SW 1271 (cell line): ENCODE measurements at places on chromosomes 5 and 9.

DNA sequence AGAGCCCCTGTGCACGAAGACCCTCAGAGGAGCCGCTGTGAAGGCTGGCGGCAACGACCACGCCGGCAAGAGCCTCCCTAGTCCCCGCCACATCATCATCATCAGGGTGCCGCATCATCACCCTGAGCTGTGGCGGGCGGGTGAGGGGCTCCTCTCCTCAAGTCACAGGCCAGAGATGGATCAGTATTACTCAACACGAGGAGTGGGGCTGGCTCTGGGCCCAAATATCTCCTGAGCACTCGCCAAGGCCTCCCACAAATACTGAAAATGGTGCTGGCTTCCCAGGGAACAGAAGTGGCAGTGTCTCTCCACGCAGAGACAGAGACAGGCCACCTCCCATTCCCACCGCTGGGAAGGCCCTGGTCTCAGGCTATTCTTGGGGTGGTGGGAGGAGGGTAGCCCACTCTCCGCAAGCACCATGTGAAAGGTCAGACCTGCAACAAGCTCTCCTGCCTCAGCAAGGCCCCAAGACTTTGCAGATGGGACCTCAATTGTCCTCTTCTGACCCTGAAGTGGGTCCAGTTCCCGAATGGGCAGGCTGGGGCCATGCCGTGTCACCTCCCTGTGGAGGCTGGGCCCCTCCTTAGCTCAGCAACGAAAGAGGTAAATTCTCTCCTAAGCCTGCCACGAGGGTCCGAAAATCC, 39.3 kb upstream of the ZNF354A start:
- no peak for DNase-seq

DNA sequence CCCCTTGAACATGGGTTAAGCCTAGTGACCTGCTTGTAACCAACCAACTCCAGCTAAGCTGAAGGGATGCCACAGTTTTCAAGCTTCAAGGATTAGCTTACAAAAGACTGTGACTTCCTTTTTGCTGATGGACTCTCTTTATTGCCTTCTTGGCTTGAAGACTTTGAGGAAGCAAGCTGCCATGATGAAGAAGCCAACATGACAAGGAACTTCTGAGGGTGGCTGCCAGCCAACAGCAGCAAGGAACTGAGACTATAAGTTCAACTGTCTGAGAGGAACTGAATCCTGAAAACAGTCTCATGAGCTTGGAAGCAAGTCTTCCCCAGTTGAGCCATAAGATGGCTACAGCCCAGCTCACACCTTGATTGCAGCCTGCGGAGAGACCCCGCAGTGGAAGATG, 116.1 kb upstream of the TAF11L2 start:
- no peak for DNase-seq

DNA sequence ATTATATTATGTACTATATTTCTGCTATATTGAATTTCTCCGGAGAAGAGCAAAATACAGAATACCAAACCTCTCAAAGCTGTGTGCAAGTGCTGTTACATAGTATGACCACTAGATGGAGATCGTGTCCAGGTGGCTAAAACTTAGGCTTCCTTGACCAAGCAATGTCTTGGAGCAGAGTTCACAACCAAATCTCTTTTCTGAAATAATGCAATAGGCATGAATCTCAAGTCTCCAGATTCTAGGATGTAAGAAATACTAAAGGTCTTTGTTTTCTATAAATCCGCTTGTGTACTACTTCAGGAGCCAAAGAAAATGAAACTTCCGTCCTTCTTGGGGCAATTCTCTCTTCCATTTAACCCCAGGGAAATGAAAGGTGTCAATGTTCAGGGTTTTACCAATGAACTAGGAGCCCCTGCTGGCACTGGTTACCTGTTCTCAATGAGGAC, 181.5 kb upstream of the RAI14 start:
- peak; percentile 70 for DNase-seq

DNA sequence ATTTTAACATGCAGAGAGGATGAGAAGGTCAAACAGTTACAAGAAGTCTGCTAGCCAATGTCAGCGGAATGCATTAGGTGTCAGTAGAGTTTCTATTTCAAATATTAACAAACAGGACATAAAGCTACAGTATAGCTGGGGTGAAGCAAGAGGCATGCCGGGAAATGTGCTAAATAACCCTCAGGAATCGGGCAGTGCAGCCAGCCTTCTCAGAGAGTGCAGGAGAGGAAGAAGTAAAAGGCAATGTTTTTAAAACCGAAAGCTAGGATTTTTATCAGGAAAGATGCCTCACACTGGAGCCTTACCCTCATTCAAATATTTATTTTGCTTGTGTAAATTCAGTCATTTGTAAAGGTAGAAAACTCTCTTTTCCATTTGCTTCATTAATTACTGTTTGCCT, 59.1 kb upstream of the SH3GL2 start:
- no peak for DNase-seq

- DNase-seq, result peak; percentile 13
Measured at GRCh38 chr5:172107571-172107970, 80.5 kb downstream of the STK10 start.

GRCh38 chr5:40603378-40603777, 76.3 kb upstream of the PTGER4 start:
- DNase-seq, result no peak

DNA sequence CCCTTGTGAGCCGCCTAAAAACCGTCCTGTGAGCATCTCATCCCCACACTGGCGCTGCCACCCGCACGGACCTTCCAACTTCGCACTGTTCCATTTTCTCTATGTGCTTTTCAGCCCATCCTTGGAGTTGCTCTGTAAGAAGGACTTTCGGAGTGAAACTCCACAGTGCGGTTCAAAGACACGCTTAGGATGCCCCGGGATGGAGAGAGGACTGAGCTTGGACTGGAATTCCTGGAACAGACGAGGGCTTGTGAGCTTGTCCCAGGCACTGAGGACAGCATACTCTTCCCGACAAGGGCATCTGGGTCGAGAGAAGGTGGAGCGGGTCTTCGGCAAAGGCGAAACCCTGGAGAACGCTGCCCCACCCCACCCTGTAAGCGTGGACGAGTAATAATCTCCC, 187.8 kb downstream of the MEF2C start:
- no peak for DNase-seq

DNA sequence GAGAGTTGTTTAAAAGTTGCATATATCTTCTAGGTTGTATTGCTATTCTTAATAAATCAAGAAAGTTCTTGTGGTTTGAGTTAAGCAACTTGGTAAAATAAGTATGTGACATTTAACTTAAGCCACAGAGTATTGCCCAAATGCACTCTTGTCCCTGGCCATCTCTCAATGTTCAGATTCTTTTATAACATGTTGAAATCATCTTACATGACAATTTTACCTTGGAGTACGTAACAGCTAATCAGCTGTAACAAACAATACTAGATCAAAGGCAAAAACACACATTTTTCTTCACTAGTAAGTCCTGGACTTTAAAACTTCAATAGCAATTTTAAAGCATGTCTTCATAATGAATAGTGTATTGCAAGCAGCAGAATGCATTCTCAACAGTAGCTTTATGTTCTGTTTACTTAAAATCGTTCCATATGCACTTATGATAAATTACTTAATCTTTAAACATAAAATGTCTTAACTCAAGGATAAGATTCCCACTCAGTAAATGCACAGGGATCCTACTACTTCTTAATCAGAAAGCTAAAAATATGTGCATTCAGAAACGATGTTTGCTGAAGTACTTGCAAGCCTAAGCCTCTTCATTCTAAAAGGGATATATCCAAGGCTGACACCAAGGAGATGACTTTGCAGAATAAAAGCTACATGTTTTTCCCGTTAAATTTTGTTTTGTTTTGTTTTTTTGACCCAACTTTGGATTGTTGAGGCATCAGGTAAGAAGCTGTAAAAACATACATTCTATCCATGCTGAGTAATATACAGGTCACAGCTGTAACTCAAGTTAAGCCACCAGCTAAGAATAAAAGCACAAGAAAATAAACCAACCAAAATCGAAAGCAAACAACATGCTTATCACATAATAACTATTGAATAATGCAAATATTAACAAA, 86.1 kb upstream of the NFIB start:
- DNase-seq, result no peak
